ENCODE measurements at places on chromosomes 4 and X.

- DNase-seq, result no peak
Observed at GRCh38 chrX:69186651-69187050, 21.4 kb upstream of the PJA1 start.

- no peak for DNase-seq
Observed at GRCh38 chr4:17811078-17811603, 362 bp downstream of the NCAPG start.

- no peak for DNase-seq
Observed at GRCh38 chr4:8817096-8817812, 54.4 kb downstream of the HMX1 start.

GRCh38 chr4:8427262-8427661 is 13.3 kb downstream of the ACOX3 start:
- DNase-seq, result no peak

- DNase-seq, result peak; percentile 26
Observed at GRCh38 chr4:182175788-182176519, 67.2 kb upstream of the TENM3 start.

DNA sequence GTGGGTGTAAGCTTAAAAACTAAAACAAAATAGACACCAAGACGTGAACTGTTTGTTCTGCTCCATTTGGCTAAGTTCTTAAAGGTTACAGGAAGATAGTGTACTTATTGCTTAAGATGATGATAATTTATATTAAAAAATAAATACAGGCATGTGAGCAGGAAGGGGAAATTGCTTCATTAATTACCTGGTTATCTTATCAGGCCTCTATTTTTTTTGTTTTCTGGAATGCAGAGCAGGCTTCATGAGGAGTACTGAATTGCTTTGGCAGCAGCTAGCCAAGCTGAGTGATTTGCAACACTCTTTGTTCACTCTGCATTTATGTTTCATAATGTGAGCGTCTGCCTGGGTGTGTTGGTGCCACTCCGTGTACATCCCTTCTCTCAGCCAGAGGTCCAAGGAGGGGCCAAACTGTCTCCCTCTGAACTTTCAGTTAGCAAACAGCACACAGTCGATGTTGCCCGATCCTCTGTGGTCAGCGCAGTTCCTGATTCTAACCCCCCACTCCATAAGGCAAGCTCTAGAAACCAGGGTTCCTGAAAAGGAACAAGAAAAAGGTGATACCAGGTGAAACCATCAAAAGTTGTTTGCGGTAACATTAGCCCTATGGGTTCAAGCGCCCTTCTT is 348.2 kb downstream of the SPRY1 start:
- no peak for DNase-seq

DNA sequence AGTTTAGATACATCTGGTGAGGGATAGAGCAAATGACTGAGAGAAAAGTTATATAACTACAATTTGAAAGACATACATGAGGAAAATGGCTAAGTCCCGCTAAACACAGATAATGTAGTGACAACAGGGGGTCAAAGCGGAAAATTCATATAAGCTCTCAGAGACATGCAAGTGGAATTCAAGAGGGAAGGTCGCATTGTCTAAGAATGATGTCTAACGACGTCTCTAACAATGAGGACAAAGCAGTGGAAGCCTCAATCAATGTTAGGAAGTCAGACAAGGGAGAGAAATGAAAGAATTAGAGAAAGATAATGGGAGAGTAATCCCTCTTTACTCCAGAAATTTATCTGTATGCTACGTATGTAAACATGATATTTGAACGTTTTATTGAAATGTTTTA is 113.4 kb downstream of the ANTXR2 start:
- DNase-seq, result no peak

GRCh38 chr4:118557298-118557851 is 127.8 kb upstream of the METTL14 start:
- peak; percentile 60 for DNase-seq

DNA sequence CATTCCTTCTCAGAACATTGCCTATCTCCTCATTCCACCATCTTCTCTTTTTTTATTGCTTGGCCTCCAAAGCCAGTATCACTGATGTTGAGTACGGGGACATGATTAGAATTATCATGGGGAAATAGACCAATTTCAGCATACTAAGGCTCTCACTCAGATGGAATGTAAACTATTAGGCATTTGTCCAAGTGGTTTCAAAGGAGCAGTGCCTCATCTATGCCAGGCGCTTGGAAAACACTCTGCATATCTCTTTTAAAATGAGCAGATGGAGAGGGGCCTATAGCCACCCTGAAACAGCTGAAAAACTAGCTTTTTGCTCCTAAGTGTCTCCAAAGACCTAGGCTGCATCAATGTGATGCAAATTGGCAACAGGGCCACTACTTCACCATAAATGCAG is 150.8 kb upstream of the DIPK2B start:
- DNase-seq, result no peak

DNA sequence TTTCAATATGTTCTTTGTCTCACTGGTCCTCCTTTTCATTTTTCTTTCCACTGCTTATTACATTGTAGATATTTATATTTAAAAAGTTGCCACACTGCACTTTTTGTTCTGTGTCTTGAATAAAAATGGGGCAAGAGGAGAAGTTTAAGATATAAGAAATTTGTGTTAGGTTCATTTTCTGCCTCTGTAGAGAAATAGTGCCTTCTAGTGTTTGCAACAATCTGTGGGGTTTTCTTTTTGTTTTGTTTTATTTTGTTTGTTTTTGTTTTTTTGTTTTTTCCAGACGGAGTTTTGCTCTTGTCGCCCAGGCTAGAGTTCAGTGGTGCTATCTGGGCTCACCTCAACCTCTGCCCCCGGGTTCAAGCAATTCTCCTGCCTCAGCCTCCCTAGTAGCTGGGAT is 20.1 kb upstream of the SMIM14 start:
- no peak for DNase-seq

- DNase-seq, result no peak
Observed at GRCh38 chr4:45353161-45353560, 626.8 kb upstream of the GNPDA2 start.

DNA sequence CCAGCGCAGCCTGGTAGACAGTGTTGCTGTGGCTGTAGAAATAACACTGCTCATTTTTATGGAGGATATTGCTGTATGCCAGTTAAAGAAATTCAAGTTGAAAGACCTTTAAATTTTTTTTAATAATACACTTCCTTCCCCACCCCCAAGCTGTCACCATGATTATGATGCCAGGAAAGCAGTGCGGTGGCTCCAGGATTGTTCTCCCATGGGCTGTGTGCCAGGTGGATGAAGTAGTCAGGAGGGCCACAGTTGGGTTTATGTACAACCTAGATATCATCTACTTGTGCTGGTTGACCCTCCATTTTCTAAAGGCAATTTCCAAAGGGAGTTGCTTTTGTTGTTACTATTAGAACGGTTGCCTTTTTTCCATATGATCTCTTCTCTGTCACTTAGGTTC is 136.6 kb downstream of the AFF1 start:
- peak; percentile 71 for DNase-seq

DNA sequence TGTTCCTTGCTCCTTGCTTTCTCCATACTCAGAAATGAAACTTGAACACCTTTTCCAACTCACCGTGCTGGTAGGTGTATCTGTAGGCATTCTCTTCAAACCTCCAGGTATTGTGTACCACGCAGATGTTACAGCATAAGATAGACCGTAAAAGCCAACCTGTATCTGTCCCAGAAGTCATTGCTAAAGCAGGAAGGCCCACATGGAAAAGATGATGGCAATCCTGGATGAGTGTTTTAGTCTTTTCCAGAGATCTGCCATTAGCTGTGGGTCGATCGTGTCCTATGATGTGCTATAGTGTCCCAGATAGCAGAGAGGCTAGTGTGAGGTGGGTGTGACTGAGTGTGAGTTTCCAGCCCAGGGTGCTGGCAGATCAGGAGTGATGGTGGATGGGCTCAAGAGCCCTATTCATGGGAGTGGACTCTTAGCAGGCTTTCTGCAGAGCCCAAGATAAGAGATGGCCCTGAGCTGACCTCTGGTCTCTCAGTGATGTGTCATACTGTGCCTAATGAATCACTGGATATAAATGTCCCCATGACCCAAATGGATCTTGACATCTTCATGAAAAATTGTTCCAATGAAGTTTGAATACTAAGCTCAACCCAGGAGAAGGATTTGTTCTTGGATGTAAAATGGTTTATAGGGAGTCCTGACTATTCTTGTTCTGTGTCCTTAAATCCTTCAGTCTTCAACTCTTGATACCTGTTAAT is 69.1 kb upstream of the WDR1 start:
- DNase-seq, result no peak

DNA sequence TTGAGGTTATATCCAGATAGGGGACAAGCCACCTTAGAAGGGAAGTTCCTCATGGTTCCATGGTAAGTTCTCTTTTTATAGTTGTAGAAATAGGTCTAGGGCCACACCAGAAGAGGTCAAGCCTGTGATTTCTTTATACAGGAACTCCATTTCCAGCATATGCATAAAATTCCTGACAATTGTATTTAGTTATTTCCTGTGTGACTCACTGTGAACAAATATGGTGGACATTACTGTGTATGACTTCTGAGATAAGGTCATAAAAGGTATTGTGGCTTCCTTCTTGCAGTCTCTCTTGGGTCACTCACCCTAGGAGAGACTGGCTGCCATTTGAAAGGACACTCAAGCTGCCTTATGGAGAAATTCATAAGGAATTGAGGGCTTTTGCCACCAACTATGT is 2.2 kb upstream of the C4orf36 start:
- DNase-seq, result no peak

- no peak for DNase-seq
Observed at GRCh38 chr4:8585186-8585585, 5.0 kb downstream of the GPR78 start.

GRCh38 chr4:90883519-90883918 is 756.3 kb downstream of the CCSER1 start:
- no peak for DNase-seq

DNA sequence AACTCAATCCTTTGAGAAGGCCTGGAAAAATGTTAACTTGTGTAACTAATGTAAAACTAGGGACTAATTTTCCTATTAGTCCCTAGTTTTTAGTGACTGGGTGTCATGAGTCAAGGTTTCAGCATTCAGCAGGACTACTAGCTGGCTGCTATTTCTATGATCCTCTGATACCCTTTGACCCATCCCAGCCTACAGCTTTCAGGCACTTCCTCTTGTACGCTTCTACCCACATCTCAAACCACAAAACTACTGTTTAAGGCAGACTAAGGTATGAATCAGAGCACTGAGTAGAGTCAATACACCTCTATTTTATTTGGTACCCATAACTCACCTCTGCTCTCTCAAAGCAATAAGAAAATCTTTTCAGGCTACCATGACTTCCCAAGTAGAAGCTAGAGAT is 809.6 kb downstream of the PDHA2 start:
- DNase-seq, result no peak

DNA sequence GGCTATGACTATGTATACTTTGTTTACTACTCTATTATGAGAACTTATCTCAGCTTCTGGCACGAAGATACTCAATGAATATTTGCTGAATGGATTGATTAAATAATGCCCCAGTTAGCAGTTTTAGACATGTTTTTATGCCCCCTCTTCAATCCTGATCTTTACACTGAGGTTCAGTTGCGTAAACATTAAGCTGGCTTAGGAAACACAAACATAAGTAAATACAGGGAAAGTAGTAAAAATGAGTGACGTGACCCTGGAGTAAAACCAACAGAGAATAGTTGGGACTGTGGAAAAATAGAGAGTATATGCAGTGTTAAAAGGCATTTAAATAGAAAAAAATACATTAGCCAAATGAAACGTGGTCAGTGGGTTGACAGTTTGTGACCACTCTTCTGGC is 387.0 kb upstream of the ACTRT1 start:
- DNase-seq, result no peak

- DNase-seq, result no peak
Observed at GRCh38 chr4:53016099-53016820, 154.1 kb downstream of the RASL11B start.

GRCh38 chr4:67635331-67635730 is 65.6 kb downstream of the UBA6 start:
- DNase-seq, result no peak

GRCh38 chrX:110914281-110914680 is 118.7 kb upstream of the CHRDL1 start:
- DNase-seq, result no peak

DNA sequence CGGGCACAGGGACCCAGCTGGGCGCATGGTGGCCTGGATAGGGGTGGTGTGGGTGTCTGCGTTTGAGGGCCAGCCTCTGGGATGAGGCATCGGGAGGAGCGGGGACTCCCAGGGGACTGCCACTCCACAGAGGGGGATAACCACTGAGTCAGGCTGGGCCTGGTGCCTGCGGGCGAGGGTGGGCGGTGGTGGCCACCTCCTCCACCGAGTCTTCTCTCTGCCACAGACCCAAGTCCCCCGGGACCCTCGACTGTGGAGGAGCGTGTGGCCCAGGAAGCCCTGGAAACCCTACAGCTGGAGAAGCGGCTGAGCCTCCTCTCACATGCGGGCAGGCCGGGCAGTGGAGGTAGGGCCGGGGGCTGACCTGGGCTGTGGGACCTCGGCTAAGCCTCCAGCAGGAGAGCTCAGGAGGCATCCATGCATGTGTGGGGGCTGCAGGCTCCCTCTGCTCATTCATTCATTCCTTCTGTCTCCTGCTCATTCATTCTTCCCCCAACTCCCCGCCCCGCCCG is 26.4 kb downstream of the DOK7 start:
- DNase-seq, result no peak

DNA sequence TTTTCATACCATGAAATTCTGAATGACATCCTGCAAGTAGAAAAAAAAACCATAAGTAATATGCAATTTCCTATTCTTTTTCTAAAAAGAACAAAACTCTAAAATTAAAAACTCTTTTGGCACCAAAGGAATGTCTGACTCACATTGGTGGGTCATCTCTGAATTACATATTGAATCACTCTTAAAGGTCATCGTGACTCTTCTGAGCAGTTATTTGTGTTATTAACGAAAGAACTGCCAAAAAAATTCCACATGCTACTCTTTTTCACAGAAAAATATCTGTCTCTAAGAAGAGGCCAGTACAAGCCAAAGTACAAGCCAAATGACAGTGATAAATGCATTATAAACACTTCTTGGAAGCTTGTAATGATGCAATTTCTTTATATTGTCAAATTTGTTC is 282.2 kb downstream of the GUCY2F start:
- no peak for DNase-seq
